CD4-positive, alpha-beta T cell (primary cell): ENCODE measurements at places on chromosomes 4 and X. TPM values are rescaled to one million over a fixed set of nuclear protein-coding genes. Genes with fewer than 3 reads are reported as not detected.

- H3K27me3 ChIP-seq, result no peaks in the 10 kb centered on the region
- H3K27ac ChIP-seq, result no peak overlapping the region
- H3K4me1 ChIP-seq, result no peaks in the 10 kb centered on the region
- no peaks in the 10 kb centered on the region for H3K36me3 ChIP-seq
- no peak overlapping the region for H3K4me3 ChIP-seq
- no peak for DNase-seq
These were observed 115.7 kb downstream of the SLIT2 start for GRCh38 chr4:20367446-20367845.

DNA sequence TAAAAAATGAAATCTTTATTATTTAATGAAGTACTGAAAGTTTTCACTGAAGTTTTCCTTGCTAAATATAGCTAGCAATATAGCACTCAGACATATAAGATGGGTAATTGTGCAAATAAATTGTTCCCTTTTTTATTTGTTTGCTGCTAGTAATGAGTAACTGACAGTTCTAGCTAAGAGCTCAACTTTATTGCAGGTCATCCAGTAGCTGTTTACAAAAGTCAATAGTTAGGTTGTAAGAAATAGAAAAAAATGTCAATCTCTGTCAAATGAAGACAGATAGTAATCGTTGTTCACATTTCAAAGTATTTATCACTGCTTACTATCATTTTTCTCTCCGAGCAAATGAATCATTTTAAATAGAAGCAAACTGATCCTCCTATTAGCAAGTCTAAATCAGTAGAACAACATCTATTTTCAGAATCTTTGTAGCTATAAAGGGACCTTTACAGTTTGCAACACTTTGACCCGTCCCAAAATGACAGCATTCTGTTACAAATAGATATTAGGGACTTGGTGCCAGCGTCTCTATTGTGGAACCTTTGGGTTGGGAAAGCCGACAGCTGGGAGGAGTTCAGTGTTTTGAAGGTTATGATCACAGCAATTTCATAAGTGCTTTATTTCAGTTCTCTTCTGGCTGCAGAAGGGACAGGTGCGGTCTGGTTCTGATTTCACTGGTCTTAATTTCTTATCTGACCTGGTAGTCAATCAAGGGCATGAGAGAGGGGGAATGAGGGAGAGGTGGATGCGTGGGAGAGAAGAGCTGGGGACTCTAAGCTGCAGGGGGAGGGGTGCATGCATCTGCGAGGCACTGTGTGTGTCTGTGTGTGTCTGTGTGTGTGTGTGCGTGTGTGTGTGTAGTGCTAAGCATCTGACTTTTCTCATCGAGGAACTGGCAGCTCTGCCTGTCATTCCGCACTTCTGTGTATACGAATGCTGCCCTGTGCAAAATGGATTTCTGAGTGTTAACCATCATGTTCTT is 227.9 kb upstream of the PITX2 start:
- no peaks in the 10 kb centered on the region for H3K36me3 ChIP-seq
- no peak overlapping the region for H3K27ac ChIP-seq
- H3K27me3 ChIP-seq, result no peaks in the 10 kb centered on the region
- H3K4me1 ChIP-seq, result no peaks in the 10 kb centered on the region

DNA sequence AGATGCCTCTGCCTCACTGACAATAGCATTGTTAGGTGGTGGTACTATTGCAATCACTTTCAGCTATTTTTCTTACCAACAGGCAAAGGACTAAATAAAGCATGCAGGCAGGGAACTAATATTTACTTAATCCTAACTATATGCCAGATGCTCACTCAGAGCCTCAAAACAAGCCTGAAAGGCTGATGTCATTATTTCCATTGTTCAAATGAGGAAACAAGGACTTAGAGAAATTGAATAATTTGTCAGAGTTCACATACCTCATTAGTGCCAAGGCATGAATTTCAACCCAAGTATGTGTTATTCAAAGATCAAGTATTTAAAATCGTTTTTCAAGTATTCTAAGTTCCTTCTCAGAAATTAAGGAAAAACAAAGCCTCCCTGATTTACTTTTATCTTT is 374.9 kb upstream of the TECRL start:
- no peaks in the 10 kb centered on the region for H3K27me3 ChIP-seq
- H3K36me3 ChIP-seq, result no peaks in the 10 kb centered on the region
- H3K4me3 ChIP-seq, result no peak overlapping the region
- H3K27ac ChIP-seq, result no peak overlapping the region
- no peak for DNase-seq

GRCh38 chr4:113682730-113683537 is 78.6 kb downstream of the CAMK2D start:
- H3K4me3 ChIP-seq, result no peak overlapping the region
- peaks cover 14% of the 10 kb centered on the region for H3K4me1 ChIP-seq
- no peaks in the 10 kb centered on the region for H3K27me3 ChIP-seq
- H3K36me3 ChIP-seq, result no peaks in the 10 kb centered on the region
- H3K27ac ChIP-seq, result peak overlapping the region; percentile 35
- peak; percentile 45 for DNase-seq

DNA sequence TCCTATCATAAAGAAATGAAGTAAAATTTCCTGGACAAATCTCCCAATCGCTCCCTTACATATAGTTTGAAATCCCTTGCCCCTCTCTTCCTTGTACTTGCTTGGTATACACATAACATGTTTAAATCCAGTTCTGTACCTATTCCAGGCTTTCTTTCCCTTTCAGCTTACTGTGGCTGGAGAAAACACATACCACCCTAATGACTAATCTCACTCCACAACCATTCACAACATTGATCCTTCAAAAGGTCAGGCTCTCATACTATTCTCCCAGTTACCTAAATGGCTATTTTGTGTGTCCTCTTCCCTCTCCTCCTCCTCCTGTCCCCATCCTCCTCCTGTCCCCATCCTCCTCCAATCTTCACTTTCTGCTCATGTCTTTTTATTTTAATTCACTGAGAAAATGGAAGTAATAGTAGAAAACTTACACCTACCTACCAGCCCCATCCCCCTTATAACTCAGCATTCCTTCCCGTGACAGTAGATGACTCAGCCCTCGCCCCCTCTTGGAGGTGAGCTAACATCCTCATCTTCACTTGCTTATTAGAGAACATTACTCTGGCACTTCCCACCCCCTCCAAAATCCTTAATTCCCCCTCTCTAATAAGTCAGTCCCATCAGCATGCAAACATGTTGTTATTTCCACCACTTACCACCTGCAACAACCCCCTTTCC is 77.5 kb downstream of the IL15 start:
- H3K27ac ChIP-seq, result no peak overlapping the region
- no peak for DNase-seq
- no peaks in the 10 kb centered on the region for H3K27me3 ChIP-seq

DNA sequence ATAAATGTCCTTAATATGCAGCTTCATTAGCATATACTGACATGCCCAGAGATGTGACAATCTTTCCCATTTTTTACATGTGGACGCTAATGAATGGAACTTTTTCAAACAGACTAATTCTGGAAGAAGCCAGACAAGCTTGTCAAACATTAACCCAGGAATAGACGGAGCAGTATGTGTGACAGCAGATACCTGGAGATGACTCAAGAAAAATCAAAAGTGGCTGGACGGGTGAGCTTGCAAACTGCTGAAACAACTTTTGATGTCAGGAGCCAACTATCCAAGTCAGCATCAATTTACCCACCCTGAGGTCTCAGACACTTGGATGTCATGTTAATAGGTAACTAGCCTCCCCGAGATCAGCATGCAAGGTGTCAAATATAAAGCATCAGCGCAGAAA is 183.0 kb downstream of the PACRGL start:
- H3K27me3 ChIP-seq, result no peaks in the 10 kb centered on the region
- H3K4me3 ChIP-seq, result no peak overlapping the region
- H3K4me1 ChIP-seq, result no peaks in the 10 kb centered on the region
- no peak overlapping the region for H3K27ac ChIP-seq
- no peak for DNase-seq

DNA sequence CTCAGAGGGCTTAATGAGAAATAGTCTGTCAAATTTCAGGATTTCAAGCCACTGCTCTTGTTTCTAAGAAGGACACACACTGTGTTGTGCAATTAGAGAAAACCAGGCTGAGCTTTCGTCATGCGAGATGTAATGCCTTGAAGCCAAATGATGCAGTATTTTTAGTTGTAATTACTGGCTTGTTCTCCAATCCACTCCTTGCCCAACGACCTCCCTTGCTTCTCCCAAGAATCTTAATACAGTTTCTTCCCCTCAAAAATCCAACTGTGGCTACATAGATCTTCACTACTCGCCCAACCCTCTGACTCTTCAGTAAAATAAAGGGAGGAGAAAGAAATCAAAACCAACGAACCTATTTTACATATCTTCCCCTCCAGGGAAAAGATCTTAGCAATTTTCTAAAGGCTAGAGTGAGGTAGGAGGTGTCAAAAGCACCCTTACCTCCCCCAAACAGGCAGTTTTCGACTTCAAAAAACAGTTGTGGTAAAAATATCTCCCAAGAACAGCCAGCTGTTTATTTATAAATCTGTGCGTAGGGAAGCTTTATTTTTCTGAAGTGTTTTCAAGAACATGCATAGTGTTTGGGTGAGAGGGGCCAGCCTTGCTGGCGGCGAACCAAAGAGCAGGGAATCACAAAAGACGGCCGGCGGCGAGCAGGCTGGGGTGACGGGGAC is 68.7 kb downstream of the MGST2 start:
- DNase-seq, result no peak
- peaks cover 35% of the 10 kb centered on the region for H3K27me3 ChIP-seq

DNA sequence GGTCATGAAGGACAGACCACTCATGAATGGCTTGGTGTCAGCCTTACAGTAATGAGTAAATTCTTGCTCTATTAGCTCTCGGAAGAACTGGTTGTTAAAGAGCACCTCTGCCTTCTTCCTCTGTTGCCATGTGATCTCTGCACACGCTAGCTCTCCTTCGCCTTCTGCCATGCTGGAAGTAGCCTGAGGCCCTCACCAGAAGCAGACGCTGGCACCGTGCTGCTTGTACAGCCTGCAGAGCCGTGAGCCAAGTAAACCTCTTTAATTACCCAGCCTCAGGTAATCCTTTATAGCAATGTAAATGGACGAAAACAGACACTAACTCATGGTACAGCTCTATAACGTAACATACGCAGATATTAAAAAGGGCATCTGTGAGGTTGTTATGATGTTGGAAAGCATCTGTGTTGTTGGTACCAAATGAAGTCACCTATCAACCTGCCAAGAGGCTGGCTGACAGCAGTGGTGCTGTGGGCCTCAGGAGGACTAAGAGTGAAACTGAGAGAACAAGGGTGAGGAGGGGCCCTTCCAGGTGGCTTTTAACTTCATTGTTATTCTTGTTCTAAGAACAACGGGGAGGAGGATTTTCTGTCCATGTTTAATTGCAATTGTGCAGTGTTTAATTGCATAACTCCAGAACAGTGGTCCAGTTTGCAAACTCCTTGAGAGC is 69.2 kb downstream of the CRMP1 start:
- no peak overlapping the region for H3K27ac ChIP-seq
- no peaks in the 10 kb centered on the region for H3K36me3 ChIP-seq
- peaks cover 2% of the 10 kb centered on the region for H3K27me3 ChIP-seq
- no peak overlapping the region for H3K4me3 ChIP-seq

DNA sequence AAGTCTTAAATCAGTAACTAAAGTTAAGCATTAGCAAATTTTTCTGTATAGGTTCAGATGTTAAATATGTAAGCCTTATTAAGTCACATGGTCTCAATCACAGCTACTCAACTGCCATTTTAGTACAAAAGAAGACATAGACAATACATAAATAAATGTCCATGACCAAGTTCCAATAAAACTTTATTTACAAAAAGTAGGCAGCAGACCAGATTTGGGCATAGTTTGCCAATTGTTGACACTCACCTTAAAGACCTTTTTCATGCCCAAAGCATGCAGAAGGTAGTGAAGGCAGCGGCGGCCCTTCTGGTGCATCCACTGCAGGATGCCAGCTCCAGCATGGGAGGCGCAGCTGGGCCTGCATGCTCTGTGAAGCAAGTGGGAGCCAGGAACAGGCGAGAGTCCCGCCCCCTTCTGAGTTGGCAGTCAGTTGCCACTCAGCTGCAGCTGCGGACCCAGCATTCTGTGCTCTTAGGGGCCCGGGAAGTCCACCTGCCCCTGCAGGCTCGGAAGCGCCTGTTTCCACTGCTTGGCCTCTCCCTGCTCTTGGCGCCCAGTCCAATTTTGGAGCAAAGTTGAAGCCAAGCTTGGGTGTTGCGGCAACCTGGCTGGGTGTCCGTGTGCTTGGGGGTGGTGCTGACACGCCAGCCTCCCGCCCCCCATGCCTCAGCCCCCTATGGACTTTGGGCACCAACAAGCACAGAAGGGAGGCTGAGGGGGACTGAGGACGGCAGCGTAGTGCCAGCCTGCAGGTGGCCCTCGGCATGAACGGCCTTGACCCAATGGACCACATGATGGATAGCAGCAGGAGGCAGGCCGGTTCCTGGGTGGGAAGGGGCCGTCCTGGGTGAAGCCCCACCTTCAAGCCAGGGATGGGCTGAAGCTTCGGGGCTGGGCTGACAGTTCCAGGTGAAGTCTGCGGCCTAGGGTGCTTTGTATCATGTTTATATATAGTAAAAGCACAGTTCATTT is 42.4 kb upstream of the PABPC4L start:
- H3K4me1 ChIP-seq, result no peaks in the 10 kb centered on the region
- no peaks in the 10 kb centered on the region for H3K36me3 ChIP-seq
- no peak overlapping the region for H3K4me3 ChIP-seq
- DNase-seq, result no peak
- no peaks in the 10 kb centered on the region for H3K27me3 ChIP-seq
- no peak overlapping the region for H3K27ac ChIP-seq

DNA sequence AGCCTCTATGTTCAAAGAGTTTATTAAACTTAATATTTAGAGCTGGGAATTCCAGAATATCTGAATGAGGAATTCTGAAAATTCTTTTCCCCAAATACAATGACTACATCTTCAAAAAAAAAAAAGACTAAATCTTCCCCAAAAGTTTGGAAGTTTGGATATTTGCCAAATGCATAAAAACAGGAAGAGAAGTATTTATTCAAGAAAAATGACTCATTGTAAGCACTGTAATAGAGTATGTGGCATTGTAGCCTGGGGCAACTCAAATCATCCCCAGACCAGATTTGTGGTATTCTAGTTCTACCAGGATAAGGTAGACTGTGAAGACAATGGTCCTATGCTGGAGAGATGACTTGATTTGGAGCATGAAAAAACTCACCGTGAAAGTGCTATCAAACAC is 78.5 kb upstream of the PDHA2 start:
- DNase-seq, result no peak
- H3K4me1 ChIP-seq, result no peaks in the 10 kb centered on the region
- H3K36me3 ChIP-seq, result no peaks in the 10 kb centered on the region
- H3K27me3 ChIP-seq, result no peaks in the 10 kb centered on the region
- no peak overlapping the region for H3K27ac ChIP-seq

The MAPK10 gene
- total RNA-seq, result 0.36 TPM

The RNF128 gene
- total RNA-seq, result not detected

The GAGE13 gene
- total RNA-seq, result not detected

The RTL3 gene
- not detected for total RNA-seq

The NPY2R gene
- not detected for total RNA-seq

The TEX11 gene
- total RNA-seq, result not detected
